Central memory CD4-positive, alpha-beta T cell (primary cell): ENCODE measurements at places on chromosomes 6 and 20.

- no peak for DNase-seq
These were observed 73.2 kb downstream of the CDYL start for GRCh38 chr6:4849226-4850022.

GRCh38 chr6:35267446-35267845, 7.9 kb downstream of the ZNF76 start:
- no peak for DNase-seq

DNA sequence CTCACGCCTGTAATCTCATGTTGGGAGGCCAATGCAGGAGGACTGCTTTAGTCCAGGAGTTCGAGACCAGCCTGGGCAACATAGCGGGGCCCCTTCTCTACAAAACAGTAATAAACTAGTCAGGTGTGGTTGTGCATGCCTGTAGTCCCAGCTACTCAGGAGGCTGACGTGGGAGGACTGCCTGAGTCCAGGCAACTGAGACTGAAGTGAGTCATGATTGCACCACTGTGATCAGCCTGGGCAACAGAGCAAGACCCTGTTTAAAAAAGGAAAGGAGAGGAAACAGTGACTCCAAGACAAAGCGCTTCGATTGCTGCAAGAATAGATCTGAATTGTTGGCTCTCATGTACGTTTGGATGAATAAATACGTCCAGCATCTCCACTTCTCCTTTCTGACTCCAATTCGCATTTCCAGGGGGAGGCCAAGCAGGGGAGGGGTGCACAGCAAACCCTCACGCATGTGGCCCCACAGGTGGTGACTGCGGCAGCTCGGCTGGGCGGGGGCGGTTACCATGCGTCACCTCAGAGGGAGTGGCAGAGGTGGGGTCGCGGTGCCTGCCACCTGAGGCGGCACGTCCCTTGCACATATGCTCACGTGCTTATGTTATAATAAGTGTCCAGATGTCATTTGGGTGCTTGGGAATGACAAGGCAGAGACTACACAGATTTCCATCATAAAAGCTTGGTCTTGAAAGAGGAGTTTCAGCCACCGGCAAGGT, 95.1 kb upstream of the MPC1 start:
- no peak for DNase-seq

DNA sequence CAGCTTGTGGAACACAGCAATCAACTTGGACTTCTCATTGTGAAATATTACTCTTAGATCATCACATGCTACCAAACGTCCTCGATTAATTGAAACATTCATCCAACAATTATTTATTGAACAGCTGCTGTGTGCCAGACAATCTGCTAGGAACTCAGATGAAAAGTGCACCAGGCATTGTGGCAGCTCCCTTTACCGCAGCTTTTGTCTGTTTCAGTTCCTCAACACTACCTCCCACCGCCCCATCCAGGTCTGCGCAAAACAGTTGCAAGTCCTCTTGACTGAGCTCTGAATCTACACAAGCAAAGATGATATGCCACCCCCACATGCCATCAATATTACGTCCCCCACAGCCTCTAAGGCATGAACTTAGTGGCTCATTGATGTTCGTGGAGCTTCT, 1094.4 kb upstream of the MAP3K7 start:
- DNase-seq = no peak

DNA sequence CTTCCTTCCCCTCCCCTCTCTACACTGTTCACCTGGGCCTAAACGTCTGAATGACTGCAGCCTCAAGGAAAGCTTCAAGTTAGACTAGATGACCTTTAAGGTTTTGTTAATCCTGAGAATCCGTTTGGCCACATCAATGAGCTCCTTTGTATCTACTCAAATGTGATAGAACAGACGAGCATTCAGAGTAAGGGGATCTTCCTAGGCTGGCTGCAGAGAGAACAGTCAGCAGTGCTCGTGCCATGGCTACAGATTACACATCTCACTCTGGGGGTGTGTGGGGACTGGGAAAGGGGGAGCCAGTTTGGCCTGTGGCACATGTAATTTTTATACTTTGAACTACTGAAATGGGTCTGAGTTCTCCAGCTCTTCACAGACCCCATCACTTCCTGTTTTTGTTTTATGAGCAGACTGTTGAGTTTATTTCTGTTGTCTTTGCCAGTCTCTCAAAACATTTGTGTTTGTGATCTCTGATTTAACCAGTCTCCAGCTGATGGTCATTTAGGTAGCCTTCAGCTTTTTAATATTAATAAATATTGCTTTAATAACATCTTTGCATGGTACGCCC, 50.9 kb downstream of the KCNS1 start:
- no peak for DNase-seq

- DNase-seq = no peak
These were observed 27.7 kb upstream of the LAMA4 start for GRCh38 chr6:112281821-112282615.

DNA sequence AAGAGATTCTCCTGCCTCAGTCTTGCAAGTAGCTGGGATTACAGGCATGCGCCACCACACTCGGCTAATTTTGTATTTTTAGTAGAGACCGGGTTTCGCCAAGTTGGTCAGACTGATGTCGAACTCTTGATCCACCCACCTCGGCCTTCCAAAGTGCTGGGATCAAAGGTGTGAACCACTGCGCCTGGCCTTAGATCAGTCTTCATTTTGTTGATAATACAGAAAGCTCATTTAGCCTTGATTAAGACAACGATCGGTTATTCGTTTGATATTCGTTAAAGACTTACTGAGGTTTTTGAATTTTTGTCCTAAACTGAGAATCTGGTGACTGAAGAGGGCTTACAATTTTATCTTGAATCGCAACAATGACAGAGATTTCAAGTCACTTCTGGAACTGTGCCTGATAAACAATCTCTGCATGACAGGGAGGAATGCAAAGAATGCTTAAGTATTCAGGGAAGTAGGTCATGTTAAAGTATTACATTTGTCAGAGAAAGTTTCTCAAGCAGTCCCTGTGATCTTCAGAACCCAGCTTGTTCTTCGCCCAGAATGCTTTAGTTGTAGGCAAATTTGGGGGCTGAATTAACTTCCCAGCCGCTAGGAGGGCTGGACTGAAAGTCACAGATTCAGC, 14.8 kb downstream of the AKAP12 start:
- no peak for DNase-seq

DNA sequence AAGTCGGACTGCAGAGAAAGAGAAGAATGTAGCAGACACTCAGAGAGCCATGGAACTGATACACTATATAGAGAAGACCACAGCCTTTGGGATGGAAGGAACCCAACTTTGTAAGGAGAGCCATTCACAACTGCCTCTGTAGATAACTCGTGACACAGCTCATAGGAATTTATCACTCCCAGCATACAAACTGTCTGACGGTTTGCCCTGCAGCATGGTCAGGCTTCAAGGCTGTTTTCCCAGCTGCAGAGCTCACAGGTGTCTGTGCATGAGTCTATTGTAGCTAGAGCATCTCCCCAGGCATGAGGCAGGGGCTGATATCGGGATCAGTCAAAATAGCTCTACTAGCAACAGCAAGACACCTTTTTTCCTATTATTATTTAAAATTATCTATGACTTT, 130.5 kb upstream of the DTNBP1 start:
- no peak for DNase-seq

GRCh38 chr20:57943950-57944349, 234.1 kb upstream of the PMEPA1 start:
- DNase-seq = no peak

DNA sequence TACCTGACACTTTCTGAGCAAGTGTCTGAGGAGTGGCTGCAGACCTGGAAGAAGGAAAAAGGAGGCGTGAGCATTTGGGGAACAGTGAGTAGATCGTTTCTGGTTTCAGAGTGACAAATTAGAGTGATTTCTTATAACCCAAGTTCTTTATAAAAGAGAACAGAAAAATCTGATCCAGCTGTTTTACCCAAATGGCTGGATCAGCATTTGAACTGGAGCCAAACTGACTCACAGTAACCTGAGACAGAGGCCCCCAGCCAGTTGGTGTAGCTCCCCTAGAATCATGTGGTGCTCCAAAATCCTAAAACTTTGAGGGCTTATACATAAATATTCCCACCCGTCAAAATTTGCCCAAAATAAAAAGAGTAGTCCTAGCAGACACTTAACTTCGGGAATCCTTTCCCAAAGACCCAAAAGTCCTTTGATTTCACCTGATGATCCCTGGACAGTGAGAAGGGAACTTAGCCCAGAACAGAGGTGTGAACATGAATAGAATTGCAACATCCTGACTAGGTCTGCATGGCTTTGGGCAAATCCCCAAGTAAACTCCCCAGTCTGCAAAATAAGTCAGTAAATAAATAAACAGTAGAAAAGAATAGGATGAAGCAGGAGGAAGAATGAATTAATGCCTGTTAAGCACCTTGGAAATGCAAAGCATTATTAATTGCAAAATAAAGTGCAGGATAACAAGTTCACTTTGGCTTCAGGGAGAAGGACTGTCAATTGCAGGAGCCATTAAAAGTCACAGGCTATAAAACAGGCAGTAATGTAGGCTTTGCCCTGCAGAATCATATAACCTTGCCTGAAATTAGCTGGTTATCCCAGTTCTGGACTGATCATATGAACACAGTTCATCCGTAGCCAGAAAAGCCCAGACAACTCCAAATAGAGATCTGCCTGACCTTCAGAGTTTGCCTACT, 262.0 kb upstream of the JARID2 start:
- no peak for DNase-seq

GRCh38 chr20:18879262-18879661, 65.7 kb downstream of the SCP2D1 start:
- no peak for DNase-seq

GRCh38 chr6:15207923-15208322, 37.9 kb upstream of the JARID2 start:
- no peak for DNase-seq

DNA sequence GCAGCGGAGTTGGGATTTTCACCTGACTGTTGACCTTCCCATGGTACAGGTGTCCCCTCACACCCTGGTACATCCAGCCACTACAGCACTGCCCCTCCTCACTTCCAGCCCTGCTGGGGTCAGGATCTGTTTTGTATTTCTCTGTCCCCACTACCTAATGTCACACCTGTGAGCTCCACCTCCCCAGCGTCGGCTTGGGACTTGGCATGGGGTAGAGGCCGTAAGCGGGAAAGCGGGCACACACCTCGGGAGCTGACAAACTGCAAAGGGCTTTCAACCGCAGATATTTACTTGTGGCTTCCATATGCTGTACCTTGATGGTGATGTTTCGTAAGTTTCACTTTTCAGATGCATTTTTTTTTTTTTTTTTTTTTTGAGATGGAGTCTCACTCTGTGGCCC, 5.4 kb upstream of the CCN5 start:
- DNase-seq = no peak

DNA sequence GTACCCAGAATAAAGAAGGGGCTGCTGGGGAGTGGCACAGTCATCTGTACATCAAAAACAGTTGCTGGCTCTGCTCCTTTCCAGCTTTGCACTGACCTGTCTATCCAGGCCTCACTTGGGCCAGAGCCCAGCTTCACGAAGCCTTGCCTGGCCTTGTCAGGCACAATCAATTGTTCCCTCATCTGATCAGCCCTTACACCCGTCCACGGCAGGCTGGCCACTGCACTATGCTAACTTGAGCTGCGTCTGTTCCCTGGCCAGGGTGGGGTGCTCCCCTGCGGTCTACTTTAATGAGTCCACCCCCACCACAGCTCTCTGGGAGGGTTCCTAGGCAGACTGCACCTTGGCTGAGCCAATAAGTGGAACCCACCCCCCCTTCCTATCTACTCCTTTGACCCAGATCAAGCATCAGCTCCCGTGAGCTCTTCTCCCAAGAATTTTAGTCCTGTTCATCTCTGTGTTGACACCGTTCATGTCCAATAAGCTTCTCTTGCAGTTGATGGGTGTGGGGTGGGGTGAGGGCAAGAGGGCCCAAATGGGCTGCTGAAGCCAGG, 74.3 kb upstream of the MLN start:
- DNase-seq = no peak

- no peak for DNase-seq
These were observed 35.9 kb downstream of the MOXD1 start for GRCh38 chr6:132365281-132365907.

DNA sequence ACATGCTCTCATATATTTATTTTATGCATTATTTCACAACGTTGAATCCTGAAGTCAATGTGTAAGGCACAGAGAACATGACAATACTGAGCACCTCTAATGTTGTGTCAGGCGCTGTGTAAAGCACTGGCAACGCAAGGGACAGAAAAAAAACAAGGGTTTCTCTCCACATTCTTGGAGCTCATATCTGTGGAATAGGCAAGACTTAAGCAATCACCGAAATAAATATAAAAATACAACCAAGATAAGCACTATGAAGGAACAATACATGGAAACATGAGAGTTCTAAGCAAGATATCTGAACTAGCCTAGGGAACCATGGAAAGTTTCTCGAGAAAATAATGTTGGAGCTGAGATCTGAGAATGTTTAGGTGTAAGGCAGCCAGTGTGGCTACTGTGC, 1.7 kb upstream of the DST start:
- no peak for DNase-seq

GRCh38 chr6:36622901-36623546, 28.9 kb downstream of the SRSF3 start:
- no peak for DNase-seq

- DNase-seq = no peak
These were observed 124.9 kb upstream of the ARID1B start for GRCh38 chr6:156652231-156652750.

DNA sequence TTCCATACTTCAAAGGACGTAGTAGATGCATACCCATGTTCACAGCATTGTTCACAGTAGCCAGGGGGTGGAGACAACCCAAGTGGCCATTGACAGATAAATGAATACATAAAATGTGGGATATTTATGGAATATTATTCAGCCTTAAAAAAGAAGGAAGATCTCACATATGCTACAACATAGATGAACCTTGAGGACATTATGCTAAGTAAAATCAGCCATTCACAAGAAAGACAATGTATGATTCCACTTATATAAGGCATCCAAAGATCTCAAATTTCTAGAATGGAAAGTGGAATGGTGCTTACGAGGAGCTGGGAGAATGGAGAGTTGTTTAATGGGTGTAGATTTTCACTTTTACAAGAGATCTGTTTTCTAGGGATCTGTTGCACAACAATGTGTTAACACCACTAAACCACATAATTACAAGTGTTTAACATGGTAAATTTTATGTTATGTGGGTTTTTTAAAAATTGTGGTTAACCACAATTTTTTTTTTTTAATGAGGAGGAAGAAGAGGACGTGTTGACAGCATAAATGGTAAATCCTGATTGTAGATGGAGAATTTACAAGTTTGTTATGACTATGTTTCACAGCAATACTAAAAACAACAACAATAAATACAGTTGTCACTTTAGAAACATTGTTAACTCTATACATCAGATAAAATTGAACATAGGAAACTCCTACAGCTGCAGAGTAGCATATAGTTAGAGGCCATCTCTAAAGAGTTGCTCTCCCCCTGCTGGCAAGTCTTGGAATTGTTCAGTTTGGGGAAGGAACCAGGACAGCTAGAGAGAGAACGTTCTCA, 41.6 kb downstream of the CCN2 start:
- peak; percentile 60 for DNase-seq

- no peak for DNase-seq
These were observed 40.6 kb downstream of the MLIP start for GRCh38 chr6:54151861-54152260.

DNA sequence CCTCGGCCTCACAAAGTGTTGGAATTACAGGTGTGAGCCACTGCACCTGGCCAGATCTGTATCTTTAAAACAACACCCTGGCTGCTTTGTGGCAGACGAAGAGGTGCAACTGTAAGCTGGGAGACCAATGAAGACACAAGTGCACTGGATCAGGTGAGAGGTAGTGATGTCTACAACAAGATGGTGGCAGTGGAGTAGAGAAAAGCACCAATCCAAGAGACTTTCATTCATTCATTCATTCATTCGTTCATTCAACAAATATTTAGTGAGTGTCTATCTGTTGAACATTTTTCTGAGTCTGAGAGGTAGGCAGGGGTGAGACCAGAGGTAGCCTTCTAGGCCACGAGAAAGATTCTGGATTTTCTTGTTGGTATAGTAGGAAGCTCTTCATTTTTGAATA, 36.9 kb upstream of the TTPAL start:
- no peak for DNase-seq
